ENCODE measurements at places on chromosomes 1 and 21. TPM values are rescaled to one million over a fixed set of nuclear protein-coding genes. Genes with fewer than 3 reads are reported as not detected.

Gene KCNH1
- total RNA-seq: not detected

Gene CENPF
- total RNA-seq: 2.8 TPM

GRCh38 chr1:168717906-168718891, 10.8 kb downstream of the DPT start:
- DNase-seq: no peak

DNA sequence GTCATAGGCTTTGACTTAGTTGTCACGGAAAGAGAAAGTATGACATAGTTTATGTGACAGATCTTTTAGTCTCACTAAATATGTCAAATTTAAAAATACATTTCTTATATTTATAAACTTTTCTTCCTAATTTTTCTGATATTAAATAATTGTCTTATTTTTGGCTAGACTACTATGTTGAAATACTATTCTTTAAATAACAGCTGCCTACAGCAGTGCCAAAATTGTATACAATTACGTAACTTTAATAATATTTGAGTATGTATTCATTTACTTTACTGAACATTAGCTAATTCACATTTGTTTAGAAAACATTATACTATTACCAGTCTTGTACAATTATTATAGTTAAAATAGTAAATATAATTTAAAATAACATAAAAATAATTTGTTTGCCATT, 137.4 kb downstream of the ADGRL4 start:
- DNase-seq: no peak

Gene NR5A2
- total RNA-seq: not detected

GRCh38 chr21:44815852-44816628, 1.8 kb downstream of the SUMO3 start:
- no peak for DNase-seq

Gene CCDC17
- 7.6 TPM for total RNA-seq

DNA sequence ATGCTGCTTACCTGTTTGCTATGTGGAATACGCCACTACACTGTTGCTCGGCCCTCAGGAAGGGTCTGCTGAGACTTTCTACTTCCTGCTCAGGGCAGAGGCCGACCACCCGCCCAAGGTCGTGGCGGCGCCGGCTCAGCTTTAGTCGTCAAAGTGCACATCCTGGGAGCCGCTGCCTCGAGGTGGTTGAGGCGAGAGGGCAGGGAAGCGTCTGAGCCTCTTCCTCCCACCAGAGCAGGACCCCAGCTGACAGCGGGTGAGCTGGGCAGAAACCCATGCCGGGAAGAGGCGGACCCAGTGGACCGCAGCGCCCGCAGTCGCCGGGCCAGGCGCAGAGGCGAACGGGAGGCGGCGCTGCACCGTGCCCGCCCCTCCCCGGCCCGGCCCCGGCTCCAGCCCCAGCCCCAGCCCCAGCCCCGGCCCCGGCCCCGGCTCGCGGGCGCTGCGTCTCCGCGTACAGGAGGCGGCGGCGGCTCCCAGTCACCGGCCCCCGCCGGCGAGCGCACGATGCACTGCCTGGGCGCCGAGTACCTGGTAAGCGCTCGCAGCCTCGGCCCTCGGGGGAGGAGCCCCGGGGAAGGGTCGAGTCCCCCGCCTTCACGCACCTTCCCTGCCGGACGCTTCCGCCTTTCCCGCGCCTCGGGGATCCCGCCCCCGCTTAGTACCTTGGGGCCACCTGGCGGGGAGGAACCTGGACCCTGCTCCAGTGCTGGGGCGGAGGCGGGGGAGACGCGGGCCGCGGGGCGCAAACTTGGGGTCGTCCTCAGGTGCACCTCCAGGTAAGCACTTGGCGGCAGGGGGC, at the start of gene SLC44A3:
TSS of gene SLC44A3 (plus strand) at position 413 of the 802 bp plus-strand sequence. CDS start at position 508, 95 bp downstream.
- DNase-seq: no peak

Gene CA6
- total RNA-seq: not detected

Gene KCNJ9
- total RNA-seq: not detected

DNA sequence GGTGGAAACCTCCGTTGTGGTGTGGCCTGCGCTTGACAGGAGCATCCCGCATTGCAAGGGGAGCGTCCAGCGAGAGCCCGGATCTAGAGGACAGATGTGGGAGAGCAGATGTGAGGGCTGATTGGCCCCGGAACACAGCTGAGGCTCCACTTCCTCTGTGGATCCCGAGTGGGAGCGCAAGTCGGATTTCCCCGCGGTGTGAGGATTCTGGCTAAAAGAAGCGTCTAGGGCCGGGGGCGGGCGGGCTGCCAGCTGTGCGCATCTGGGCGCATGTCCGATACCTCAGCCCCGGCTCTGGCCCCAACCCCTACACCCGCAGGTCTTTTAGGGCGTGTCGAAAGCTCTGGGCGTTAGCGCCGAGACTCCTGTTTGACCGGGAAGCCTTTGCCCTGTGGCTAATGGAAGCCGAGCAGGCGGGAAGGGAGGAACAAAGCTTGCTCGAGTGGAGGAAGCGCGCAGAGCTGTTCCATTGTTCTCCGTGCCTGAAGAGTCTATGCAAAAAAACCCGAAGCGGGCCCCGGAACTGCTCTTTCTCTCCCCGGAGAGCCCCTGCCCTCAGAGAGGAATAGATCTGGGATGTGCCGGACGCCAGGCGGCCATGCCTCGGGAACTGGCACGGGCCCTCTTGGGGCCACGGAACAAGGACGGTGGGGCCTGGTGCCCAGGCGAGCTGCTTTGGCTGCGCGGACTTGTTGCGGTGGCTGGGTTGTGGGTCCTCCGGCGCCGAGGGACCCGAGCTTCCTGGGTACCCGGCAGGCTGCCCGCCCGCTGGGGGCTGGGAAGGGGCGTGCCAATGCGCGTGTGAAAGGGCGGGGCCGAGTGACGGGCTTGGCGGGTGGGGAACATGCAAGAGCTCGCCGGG, 111.1 kb downstream of the NAV1 start:
- no peak for DNase-seq
